ENCODE measurements at places on chromosomes 1 and 21. TPM values are rescaled to one million over a fixed set of nuclear protein-coding genes. Genes with fewer than 3 reads are reported as not detected.

- H3K36me3 ChIP-seq, result no peaks in the 10 kb centered on the region
- no peaks in the 10 kb centered on the region for H3K4me1 ChIP-seq
- H3K27ac ChIP-seq, result no peak overlapping the region
- H3K27me3 ChIP-seq, result no peaks in the 10 kb centered on the region
Observed at GRCh38 chr1:165234149-165234548, 122.4 kb downstream of the LMX1A start.

- peaks cover 3% of the 10 kb centered on the region for H3K4me1 ChIP-seq
- no peak overlapping the region for H3K27ac ChIP-seq
- peaks cover 3% of the 10 kb centered on the region for H3K36me3 ChIP-seq
- H3K4me3 ChIP-seq, result no peak overlapping the region
- no peaks in the 10 kb centered on the region for H3K27me3 ChIP-seq
Observed at GRCh38 chr1:11797525-11798216, 8.1 kb downstream of the MTHFR start.

DNA sequence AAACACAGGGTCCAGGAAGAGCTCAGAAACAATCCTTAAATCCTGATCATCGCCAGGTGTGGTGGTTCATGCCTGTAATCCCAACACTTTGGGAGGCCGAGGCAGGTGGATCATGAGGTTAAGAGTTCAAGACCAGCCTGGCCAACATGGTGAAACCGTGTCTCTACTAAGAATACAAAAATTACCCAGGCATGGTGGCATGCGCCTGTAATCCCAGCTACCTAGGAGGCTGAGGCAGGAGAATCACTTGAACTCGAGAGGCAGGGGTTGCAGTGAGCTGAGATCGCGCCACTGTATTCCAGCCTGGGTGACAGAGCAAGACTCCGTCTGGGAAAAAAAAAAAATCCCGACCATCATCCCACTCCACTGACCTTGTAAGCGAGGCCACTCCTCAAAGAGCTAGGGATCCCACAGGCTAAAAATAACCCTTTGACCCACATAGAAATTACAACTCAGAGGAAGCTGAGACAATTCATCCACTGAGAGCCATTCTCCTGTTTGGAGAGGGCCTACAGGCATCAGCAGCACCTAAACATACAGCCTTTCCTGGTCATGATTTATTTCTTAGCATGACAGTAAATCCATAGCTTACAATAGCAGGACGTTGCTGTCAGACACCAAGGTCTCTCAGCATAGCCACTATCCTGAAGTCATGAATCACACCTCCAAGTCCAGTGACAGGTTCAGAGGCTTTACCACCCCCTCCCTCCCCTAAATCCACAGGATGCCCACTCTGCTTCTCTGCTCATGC, 66.7 kb downstream of the TGFBR3 start:
- no peaks in the 10 kb centered on the region for H3K27me3 ChIP-seq
- no peak overlapping the region for H3K4me3 ChIP-seq
- no peaks in the 10 kb centered on the region for H3K36me3 ChIP-seq

GRCh38 chr1:165355977-165356811, at the start of gene LMX1A:
TSS of gene LMX1A (minus strand) at chr1:165356715. CDS start at chr1:165355559, 1,156 bp downstream.
- no peak within 1 kb of the TSS for H3K27ac ChIP-seq
- H3K4me1 ChIP-seq, result no peaks in the 10 kb centered on the region
- peak; percentile 39 for DNase-seq
- H3K4me3 ChIP-seq, result peak within 1 kb of the TSS; percentile 12

- no peak for DNase-seq
- no peak overlapping the region for H3K4me3 ChIP-seq
- no peaks in the 10 kb centered on the region for H3K4me1 ChIP-seq
- no peaks in the 10 kb centered on the region for H3K27me3 ChIP-seq
Observed at GRCh38 chr21:38790059-38790458, 15.7 kb upstream of the ETS2 start.

GRCh38 chr21:31877463-31877957, 4.7 kb downstream of the HUNK start:
- no peaks in the 10 kb centered on the region for H3K36me3 ChIP-seq
- DNase-seq, result no peak
- H3K27me3 ChIP-seq, result no peaks in the 10 kb centered on the region
- H3K4me1 ChIP-seq, result no peaks in the 10 kb centered on the region

- DNase-seq, result no peak
- no peak overlapping the region for H3K4me3 ChIP-seq
- H3K36me3 ChIP-seq, result no peaks in the 10 kb centered on the region
- H3K4me1 ChIP-seq, result no peaks in the 10 kb centered on the region
- H3K27me3 ChIP-seq, result no peaks in the 10 kb centered on the region
Observed at GRCh38 chr1:53319296-53320101, 8.4 kb downstream of the LRP8 start.

- no peaks in the 10 kb centered on the region for H3K36me3 ChIP-seq
- H3K4me1 ChIP-seq, result peaks cover 2% of the 10 kb centered on the region
- DNase-seq, result no peak
- no peaks in the 10 kb centered on the region for H3K27me3 ChIP-seq
Observed at GRCh38 chr1:26598890-26599289, 69.3 kb downstream of the RPS6KA1 start.

GRCh38 chr21:36981977-36982700, 15.7 kb upstream of the HLCS start:
- H3K36me3 ChIP-seq, result no peaks in the 10 kb centered on the region
- H3K4me3 ChIP-seq, result no peak overlapping the region
- no peak for DNase-seq
- no peak overlapping the region for H3K27ac ChIP-seq

GRCh38 chr1:39001516-39002421, 10.7 kb downstream of the AKIRIN1 start:
- H3K27ac ChIP-seq, result no peak overlapping the region
- H3K36me3 ChIP-seq, result no peaks in the 10 kb centered on the region
- no peak overlapping the region for H3K4me3 ChIP-seq
- H3K27me3 ChIP-seq, result no peaks in the 10 kb centered on the region
- DNase-seq, result no peak

DNA sequence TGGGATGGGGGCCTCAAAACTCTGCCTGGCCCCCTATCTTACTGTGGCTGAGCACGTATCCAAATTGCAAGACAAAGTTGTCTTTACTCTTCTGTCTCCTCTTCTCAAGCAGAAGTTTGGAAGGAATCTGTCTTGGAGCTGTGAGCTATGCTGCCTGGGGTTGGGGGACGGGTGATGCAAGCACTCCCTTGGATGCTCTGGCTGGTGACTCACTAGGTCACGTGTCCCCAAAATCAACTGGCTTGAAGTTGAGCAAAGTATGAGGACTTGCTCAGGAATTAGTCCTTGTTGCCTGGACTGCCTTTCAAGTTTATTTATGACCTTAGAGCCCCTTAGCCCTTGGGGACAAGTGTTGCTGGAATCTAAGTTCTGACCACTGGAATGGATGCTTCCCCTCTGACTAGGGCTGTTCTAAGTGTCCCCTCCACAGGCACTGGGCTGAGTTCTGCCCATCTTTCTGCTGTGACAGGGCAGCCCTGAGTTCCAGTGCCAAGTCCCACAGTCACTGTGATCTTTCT, 269.5 kb downstream of the HHAT start:
- H3K27ac ChIP-seq, result no peak overlapping the region
- no peaks in the 10 kb centered on the region for H3K4me1 ChIP-seq
- no peaks in the 10 kb centered on the region for H3K27me3 ChIP-seq
- no peaks in the 10 kb centered on the region for H3K36me3 ChIP-seq
- no peak overlapping the region for H3K4me3 ChIP-seq
- DNase-seq, result no peak

The SPRR1B gene
- not detected for total RNA-seq

- DNase-seq, result no peak
- no peak overlapping the region for H3K4me3 ChIP-seq
- no peaks in the 10 kb centered on the region for H3K36me3 ChIP-seq
- no peak overlapping the region for H3K27ac ChIP-seq
- no peaks in the 10 kb centered on the region for H3K27me3 ChIP-seq
Observed at GRCh38 chr1:156823210-156823790, 6.7 kb upstream of the SH2D2A start.

DNA sequence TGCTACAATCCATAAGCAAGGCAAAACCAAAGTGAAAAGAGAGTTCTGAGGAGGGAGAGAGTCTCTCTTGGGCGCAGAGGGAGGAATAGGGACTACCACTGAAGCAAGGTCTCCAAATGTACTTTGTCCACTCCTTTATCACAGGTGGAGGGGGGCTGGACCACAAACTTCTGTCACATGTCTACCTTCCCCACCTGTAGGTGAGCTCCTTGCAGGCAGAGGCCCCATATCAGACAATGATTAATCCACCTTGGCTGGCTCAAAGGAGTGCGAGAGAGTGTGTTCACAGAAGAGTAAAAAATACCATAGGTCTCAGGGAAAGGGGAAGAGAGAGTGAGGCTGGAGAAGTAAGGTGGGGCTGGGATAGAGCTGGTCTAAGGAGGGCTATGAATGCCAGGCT, 4.5 kb downstream of the BEND5 start:
- H3K36me3 ChIP-seq, result no peaks in the 10 kb centered on the region
- no peak overlapping the region for H3K4me3 ChIP-seq
- H3K27ac ChIP-seq, result no peak overlapping the region
- H3K27me3 ChIP-seq, result no peaks in the 10 kb centered on the region

DNA sequence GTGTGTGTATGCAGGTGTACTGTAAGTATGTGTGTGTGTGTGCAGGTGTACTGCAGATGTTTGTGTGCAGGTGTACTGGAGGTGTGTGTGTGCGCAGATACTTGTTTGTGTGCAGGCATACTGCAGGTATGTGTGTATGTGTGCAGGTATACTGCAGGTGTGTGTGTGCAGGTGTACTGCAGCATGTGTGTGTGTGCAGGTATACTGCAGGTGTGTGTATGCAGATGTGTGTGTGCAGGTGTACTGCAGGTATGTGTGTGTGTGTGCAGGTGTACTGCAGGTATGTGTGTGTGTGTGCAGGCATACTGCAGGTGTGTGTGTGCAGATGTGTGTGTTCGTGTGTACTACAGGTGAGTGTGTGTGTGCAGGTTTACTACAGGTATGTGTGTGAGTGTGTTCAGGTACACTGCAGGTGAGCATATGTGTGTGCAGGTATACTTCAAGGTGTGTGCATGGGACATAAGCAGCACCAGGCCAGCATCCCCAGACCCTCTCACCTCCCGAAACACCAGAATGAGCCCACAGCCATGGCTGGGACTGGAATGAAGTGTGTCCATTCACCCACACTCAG, 97.5 kb downstream of the DMRTB1 start:
- no peak overlapping the region for H3K4me3 ChIP-seq
- H3K27ac ChIP-seq, result no peak overlapping the region
- no peak for DNase-seq
- H3K27me3 ChIP-seq, result no peaks in the 10 kb centered on the region

GRCh38 chr1:166840309-166841274, 1.3 kb downstream of the POGK start:
- peak overlapping the region; percentile 70 for H3K4me3 ChIP-seq
- no peaks in the 10 kb centered on the region for H3K27me3 ChIP-seq
- peak overlapping the region; percentile 40 for H3K27ac ChIP-seq

DNA sequence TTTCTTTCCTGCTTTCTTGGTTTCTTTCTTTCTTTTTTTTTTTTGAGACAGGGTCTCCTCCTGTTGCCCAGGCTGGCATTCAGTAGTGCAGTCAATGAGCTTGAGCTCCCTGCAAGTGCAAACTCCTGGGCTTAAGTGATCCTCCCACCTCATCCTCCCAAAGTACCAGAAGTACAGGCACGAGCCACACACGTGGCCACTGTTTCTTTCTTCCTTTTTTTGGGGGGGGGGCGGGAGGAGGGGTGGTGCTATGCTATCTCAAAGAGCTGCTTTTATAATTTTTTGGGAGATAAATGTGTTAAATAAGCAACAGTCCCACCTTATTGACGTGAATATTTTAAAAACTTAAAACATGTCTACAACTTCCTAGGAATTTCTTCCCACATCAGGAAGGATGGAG, 42.2 kb downstream of the AK4 start:
- H3K27me3 ChIP-seq, result no peaks in the 10 kb centered on the region
- H3K27ac ChIP-seq, result no peak overlapping the region
- H3K4me1 ChIP-seq, result no peaks in the 10 kb centered on the region
